ENCODE measurements at places on chromosomes 4 and X.

DNA sequence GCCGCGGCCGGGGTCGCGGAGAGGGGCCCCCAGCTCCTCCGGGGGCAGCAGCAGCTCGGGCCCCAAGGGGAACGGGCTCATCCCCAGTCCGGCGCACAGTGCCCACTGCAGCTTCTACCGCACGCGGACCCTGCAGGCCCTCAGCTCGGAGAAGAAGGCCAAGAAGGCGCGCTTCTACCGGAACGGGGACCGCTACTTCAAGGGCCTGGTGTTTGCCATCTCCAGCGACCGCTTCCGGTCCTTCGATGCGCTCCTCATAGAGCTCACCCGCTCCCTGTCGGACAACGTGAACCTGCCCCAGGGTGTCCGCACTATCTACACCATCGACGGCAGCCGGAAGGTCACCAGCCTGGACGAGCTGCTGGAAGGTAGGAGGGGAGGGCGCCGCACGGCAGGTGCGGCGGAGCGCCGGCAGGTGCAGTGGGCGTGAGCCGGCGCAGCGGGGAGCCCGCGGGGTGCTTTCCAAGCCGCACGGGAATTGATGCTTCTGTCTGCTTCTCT is 886 bp downstream of the DCLK2 start:
- peak; percentile 3 for DNase-seq

DNA sequence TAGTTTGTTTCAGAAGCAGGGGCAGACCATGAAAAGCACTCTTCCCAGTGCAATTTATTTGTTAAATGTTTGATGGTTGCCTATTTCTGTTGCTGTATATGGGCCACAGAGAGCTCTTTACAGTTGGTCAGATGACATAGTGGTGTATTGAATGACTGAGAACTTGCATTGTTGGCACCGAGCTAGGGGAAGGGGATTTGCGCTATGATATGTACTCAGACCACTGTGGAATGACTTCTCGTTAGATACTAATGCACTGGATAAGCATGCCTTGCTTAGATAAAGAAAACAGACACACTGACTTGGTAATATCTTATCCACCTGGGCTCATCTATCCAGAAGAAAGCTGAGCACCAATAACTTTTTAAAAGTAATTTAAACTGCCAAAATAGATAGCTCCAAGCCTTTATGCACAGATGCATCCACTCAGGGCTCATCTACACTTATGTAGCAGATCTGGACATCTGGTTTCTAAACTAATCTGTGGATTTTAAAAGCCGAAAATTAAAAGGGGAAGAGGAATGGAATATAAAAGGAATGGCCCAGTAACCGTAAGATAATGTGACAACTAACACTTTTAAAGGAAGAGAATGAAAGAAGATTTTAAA is 132.7 kb downstream of the GATB start:
- no peak for DNase-seq

DNA sequence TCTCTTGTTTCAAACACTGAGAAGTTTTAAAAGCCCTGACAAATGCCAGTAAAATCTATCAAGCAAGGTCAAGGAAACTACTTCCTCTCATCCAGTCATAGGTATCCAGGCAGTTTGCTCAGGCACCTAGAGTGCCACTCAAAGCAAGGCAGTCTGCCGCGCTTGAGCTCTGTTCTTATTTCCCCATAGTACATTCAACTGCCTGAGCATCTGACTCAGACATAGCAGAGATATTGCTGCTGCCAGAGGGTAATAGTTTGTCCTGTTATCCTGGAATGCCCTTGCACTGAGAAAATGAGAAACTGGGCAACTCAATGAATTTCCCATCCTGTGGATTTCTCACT is 16.1 kb upstream of the ATP8A1 start:
- DNase-seq: peak; percentile 36

GRCh38 chr4:159764343-159764952 is 661.6 kb downstream of the RAPGEF2 start:
- no peak for DNase-seq

DNA sequence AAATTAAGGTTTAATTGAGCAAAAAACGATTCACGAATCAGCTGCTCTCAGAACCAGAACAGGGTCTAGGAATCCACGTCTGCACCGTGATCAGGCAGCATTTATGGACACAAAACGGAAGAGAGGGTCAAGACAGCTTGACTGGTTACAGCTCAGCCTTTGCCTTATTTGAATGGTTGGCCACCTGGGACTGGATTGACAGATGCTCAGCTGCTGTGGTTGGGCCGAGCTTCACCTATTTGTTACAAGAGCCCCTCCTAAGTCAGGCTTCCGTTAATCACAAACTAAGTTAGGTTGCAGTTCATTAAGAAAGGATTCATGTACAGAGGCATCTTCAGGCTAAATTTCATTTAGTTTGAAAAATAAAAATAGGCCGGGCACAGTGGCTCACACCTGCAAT is 50.6 kb upstream of the MAN2B2 start:
- DNase-seq: no peak

- no peak for DNase-seq
These were observed 135.1 kb downstream of the SCLT1 start for GRCh38 chr4:128958194-128958593.

DNA sequence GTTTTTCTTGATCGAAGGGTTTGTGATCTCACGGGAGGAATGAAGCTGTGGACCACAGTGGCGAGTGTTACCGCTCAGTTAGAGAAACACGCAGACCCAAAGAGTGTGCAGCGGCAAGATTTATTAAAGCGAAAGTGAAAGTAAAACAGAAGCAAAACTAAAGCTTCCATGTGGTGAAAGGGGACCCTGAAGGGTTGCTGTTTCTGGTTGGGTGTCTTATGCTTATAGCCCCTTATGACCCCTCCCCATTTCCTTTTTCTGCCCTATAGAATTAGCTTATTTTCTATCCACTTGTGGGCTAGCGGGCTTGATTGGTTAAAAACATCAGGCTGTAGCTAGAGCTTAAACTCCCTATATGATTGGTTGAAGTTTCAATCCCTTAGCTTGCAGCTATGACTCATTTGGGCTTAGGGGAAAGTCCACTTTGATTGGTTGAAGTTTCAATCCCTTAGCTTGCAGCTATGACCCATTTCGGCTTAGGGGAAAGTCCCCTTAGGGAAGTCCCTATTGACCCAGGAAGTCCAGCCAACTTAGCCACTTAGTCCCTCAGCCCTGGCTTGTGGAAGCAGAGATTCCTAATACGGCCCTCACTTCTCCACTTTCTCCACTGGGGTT is 171.2 kb upstream of the NWD2 start:
- no peak for DNase-seq

DNA sequence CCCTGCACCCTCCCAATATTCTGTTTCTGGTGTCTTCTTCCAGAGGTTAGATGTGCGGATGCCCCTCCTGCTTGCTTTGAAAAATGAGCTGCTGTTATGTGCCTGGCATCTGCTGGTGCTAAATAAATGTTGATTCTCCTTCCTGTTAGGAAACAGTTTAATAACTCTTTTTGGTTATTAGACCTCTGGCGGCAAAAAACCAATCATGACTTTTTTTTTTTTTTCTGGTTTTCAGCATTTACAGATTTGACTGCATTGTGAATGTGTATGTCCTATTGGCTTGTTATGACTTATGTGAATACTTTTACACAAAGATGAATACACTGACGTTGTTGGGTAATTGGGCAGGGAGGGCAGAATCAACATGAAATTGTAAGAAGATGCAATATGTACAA is 13.6 kb upstream of the TMEM156 start:
- no peak for DNase-seq

DNA sequence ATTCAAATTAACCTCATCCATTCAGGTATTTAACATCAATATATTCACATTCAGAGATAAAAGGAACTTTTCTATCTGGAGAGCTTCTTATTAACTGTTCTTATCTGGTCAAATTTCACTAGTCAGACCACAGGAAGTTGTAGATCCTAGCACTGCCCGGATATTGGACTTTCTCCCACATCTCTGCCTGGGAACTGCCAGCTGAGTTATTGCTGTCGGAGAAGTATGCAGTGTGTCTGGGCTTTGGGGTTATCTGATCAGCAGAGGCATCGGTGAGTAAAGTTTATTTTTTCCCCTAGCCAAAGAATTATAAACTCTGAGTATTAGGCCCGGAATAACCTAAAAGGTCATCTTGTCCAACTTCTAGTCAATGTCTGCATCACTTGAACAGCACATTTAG is 45.1 kb downstream of the OR13H1 start:
- no peak for DNase-seq

GRCh38 chrX:123801901-123802300 is 58.0 kb upstream of the XIAP start:
- DNase-seq: no peak

DNA sequence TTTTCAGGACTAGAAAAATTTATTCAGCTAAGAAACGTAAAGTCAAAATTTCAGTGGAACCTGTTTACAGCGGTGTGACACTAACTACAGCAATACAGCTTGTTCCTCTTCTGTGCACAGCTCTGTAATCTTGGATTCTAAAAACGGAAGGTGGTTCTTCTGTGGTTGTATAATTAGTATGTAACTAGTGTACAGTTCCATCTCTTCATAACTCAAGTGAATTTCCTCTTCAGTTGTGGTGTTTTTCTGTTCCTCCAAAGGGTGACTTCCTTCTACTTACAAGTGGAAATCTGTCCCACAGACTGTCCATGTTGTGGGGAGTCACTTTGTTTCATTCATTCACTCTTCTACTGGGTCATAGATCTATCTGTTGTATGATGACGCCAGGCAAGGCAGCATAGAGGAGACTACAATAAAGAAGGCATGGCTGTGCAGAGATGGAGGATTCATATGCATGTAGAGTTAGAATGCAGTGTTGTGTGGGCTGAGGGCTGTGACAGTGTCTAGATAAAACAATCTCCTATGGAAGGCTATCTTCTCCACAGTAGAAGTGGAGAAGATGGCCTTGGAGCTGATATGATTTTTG is 5.4 kb downstream of the DAPP1 start:
- DNase-seq: no peak

- DNase-seq: no peak
These were observed 115.2 kb upstream of the LNX1 start for GRCh38 chr4:53706422-53707032.

GRCh38 chr4:145034727-145035211 is 63.2 kb downstream of the ANAPC10 start:
- no peak for DNase-seq

DNA sequence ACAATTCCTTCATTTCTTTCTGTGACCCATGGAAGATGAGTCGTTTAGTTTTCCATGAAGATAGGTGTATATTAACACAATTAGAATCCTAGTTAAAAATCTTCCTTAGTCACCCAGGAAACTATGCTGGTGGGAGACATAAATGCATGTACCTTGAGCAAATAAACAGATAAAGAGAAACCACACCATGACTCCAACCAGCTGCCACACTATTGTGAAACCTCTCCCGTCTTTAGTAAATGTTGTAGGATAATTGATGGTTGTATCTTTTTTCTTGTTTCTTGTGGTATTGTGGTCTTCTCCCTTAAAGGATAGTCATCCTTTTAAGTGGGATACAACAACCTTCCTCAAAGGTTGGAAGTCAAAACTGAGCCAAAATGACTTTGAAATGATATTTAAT is 103.8 kb upstream of the LEF1 start:
- no peak for DNase-seq

GRCh38 chr4:38055566-38055965 is 95.4 kb downstream of the PTTG2 start:
- no peak for DNase-seq

GRCh38 chrX:133812402-133812801 is 173.0 kb downstream of the GPC3 start:
- no peak for DNase-seq

GRCh38 chrX:150036181-150036580 is 97.9 kb upstream of the EOLA2 start:
- DNase-seq: no peak

GRCh38 chr4:11313157-11313943 is 115.3 kb downstream of the HS3ST1 start:
- no peak for DNase-seq

- DNase-seq: no peak
These were observed 238.2 kb downstream of the C4orf33 start for GRCh38 chr4:129334136-129334535.

GRCh38 chr4:95004912-95005311 is 247.2 kb downstream of the BMPR1B start:
- DNase-seq: no peak

DNA sequence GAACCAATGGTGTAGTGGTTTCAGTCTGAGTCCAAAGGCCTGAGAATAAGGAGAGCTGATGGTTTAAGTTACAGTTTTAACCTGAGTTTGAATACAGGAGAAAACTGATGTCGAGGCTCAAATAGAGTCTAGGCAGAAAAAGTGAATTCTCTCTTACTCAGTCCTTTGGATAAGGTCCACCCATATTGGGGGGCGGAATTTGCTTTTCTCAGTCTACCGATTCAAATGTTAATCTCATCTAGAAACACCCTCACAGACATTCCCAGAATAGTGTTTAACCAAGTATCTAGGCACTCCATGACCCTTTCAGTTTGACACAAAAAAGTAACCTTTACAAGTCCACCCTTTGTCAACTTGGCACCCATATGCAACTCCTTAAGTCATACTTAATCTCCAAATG is 216.0 kb downstream of the GRID2 start:
- DNase-seq: no peak

GRCh38 chr4:82360298-82361177 is 13.3 kb downstream of the HNRNPD start:
- no peak for DNase-seq

GRCh38 chrX:13825178-13825762 is 8.4 kb upstream of the GPM6B start:
- no peak for DNase-seq

- no peak for DNase-seq
These were observed 201.0 kb upstream of the NEIL3 start for GRCh38 chr4:177108708-177109107.

- no peak for DNase-seq
These were observed 21.5 kb downstream of the FAM114A1 start for GRCh38 chr4:38889143-38889542.

- DNase-seq: no peak
These were observed 29.8 kb downstream of the NFKB1 start for GRCh38 chr4:102530986-102531385.

- DNase-seq: no peak
These were observed 91.4 kb downstream of the ARSJ start for GRCh38 chr4:113888006-113888405.

DNA sequence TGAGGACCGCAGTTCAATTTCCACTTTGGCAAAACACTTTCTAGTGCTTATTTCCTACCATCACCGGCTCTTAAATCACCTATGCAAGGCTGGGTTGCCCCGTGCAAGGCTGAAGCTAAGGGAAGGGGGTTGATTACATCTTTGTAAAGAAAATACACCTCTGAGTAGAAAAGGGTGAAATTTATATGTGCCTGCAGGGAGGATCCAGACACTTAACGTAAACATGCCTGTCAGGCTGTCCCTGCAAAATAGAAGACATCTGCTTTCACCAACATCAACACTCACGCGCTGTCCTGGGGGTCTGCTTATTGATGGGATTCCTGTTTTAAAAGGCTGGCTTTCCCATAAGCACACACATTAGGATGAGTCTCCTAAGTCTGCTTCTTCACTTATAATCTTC is 92.0 kb downstream of the PRKX start:
- DNase-seq: no peak

GRCh38 chr4:5969336-5969735 is 48.9 kb downstream of the C4orf50 start:
- DNase-seq: no peak

DNA sequence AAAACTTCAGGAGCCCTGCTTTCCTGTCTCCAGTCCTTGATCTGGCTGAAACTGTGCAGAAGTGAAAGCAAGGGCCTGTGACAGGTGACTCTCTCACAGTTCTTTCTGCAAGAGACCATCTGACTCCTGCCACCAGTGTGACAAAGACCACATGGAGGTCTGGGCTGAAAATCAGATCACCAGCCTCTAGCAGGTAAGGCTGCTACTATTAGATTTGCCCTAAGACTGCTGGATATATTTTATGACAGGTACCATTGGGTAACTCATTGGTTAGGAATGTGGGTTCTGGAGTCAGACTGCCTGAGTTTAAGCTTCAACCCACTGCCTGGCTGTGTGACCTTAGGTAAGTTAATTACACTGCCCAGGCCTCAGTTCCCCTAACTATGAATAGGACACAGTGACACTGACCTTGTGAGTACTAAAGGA is 163.3 kb upstream of the SLC7A11 start:
- DNase-seq: no peak
